Head of caudate nucleus (tissue), 42 donors: ENCODE measurements at places on chromosomes 13 and 19.

DNA sequence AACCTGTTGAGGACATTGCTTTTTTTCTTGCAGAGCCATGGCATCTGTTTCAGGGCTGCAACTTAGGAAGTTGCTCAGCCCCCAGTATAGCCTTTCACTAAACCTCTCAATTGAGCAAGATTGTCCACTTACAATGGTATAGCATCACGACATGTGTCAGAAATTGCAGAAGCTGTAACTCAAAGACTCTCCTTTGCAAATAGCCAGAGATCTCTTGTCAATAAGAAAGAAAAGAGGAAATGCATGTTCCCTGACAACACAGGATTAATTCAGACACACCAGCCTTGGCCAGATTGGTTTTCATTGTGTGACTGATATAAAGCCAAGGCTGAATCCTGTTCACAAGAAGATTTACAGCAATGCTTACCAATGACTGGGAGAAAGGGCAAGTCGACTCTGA is 38.7 kb upstream of the CYSLTR2 start:
- DNase-seq, result no peak

- DNase-seq, result no peak
Measured at GRCh38 chr19:44539236-44539826, 9.9 kb upstream of the CEACAM20 start.

DNA sequence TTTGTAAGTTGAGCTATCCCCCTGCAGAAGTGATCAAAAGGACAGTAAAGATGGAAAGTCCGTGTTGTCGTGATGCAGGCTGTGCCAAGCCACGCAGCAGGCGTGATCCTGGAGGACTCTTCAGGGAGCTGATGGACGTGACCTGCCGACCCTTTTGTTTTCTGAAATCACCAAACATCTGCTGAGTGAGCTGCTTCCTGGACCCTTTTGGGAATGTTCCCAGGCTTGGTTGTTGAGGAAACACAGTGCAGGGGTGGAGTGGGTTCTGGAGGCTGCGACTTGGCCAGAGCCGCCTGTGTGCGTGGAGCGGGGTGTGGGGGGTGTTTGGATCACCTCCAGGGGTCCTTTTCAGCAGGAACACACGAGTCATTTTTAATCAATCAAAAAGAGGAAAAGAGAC is 15.4 kb upstream of the CPAMD8 start:
- no peak for DNase-seq

DNA sequence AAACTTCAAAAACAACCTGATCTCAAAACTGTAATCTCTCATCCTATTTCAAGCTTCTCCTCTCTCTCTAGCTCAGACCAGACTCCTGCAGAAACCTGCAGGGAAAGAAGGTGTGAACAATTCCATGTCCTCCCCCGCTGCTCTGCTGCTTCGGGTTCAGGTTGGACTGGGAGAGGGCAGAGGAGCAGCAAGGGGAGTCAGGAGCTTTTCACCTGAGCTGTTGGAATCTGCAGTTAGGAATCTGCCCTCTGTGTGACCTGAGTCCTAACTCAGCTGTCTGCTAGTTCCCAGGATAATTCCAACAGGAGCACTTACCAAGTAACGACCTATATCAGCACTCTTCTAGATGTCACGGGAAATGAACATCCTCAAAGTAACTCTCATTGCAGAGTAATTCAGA is 118.3 kb downstream of the DNAJC15 start:
- no peak for DNase-seq

DNA sequence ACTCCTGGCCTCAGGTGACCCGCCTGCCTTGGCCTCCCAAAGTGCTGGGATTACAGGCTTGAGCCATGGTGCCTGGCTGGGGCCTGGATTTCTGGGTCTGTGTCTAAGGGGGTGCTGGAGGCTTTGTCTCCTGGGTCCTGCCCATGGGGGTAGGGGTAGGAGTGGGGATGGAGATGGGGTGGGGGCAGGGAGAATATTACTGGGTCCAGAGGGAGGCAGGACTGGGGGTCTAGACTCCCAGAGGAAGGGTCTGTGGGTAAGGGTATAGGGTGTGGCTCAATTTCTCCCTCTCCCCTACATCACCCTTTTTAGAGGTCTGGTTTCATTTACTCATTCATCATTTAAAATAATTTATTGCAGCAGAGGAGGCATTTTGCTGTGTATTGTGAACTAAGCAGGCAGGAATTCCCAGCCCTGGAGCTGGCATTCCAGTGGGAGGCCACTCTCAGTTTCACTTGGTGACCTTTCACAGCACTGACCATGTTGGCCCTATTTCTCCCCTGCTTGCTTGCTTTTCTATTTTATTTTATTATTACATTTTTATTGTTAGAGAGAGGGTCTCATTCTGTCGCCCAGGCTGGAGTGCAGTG is 810 bp upstream of the NFKBID start:
- no peak for DNase-seq

DNA sequence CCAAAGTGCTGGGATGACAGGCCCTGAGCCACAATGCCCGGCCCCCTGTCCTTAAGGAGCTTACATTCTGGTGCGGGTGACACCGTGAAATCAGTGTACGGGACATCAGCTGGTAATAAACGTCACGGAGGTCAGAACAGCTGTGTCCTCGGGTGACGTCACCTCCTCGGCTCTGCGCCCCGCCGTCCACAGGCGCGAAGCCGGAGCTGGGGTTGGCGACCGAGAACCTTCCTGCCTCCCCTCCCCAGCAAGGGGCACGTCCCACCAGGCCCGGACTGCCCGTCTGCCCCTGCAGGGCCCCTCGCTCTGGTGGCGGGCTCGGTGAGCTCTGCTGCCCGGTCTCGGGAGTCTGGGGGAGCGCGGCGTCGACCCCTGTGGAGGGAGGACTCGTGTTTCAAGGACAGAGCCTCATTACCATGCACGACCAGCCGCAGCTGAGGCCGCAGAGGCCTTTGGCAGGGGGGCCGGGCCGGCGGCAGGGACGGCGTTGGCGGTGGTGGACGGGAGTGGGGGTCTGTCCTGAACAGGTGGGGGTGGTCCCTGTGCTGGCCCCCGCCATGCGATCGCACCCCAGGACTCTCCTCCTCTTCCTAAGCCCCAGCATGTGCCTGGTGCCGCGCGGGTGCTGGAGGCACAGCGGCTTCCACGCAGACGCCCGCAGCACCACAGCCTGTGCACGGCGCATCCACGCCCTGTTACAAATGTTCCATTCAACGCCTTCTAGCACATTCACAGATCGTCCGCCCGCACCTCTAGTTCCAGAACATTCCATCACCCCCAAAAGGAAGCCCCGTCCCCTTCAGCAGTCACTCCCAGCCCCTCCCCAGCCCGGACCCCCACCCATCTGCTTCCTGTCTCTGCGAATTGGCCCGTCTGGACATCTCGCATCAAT is 5.4 kb downstream of the LINGO3 start:
- peak; percentile 73 for DNase-seq

- DNase-seq, result no peak
Measured at GRCh38 chr13:104086759-104087158, 1020.5 kb upstream of the SLC10A2 start.

DNA sequence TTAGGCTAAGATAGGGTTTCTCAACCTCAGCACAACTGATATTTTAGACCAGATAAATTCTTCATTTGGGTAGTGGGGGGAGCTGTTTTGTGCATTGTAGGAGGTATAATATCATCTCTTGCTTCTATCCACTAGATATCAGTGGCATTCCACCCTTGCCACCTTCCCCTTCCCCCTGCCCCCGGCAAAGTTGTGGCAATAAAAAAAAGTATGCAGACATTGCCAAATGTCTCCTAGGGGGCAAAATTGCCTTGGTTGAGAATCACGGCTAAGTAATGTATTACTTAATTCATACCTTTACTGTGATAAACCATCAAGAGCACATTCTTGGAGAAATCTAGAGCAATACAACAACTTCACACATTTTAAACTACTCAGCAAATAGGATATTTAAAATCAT is 51.4 kb downstream of the UBL3 start:
- no peak for DNase-seq

DNA sequence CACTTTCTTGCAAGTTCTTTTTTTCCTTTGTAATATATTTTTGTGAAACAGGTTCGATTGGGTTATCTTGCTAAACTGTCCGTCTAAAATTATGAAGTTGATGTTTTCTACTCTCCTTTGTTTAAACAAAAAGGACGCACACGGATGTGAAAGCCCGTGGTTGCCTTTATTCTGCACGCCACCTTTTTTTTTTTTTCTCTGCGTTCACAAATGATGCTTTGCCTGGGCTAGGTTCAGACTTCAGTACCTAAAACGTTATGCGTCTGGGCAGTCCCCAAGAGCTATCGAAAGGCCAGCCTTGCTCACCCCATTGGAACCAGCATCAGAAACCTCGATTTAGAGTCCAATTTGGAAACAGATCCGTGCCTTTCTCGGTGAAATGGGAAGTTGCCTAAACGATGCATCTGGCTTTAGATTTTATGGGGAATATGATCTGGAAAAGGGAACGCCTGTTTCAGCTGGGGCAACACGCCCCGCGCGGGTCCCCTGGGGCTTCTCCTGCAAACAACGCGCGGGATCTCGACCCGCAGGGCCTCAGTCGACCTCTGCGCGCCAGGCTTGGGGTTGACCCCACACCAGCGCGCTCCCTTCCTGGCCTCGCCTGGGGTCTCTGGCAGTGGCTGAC is 113.9 kb downstream of the KCNRG start:
- no peak for DNase-seq

GRCh38 chr19:18531485-18531884 is 9.6 kb upstream of the ELL start:
- no peak for DNase-seq

DNA sequence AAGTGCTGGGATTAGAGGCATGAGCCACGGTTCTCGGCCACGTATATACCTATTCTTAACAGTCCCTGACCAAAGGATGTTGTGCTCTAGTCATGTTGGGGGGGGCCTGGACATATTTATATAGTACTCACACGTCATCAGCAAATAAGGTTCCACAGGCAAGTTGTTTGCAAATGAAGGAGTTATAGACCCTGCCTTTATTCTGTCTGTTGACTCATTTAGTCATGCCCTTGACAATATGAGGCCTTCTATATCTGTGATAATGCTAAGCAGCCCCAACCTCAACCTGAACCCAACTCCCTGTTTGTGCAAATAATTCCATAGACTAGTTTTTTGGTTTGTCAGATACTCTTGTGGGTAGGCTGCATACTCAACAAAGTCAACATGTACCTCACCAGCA is 8.9 kb downstream of the ZNF586 start:
- no peak for DNase-seq

DNA sequence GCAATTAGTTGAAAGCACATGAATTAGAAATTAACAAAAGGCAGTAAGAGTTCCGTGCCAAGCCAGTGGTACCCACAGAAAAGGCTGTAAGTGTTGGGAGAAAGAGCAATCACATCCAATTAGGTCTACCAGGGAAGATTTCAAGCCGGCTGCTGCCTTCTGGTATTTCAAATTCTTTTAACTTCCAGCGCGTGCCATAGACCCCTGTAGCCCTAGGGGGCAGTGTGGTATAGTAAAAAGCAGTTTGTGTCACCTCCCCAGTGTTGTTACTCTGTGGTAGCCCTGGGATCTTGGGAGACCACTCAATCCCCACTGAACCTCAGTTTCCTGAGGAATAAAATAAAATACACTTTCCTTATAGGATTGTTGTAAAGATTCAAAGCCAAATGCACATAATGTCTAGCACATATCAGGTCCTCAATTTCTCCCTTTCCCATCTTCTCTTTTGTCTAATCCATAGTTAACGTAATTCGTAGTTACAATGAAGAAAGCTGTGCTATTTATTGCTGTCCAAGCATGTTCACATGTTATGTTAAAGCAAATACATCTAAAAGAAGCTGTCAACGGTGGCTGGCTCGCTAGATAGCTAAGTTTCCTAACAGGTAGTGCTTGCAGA is 230.2 kb downstream of the TDRD3 start:
- DNase-seq, result peak; percentile 21

- DNase-seq, result no peak
Measured at GRCh38 chr13:80379245-80379644, 38.3 kb upstream of the SPRY2 start.

DNA sequence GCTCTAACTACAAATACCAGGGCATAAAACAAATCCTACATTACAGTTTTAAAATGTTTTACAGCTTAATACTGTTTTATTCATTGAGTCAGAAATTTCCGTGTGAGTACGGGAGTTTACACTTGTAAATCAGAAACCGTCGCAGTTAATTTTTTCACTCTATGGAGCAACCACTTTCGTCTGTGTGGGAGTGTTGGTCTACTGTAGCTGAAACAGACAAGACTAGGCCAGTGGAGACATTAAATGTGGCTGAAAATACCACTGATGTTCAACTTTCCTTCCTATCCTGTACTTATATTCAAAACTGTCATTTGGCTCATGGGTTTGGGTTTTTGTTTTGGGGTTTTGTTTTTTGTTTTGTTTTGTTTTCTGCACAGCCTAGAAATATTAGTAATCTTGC is 268.7 kb downstream of the DCT start:
- no peak for DNase-seq

DNA sequence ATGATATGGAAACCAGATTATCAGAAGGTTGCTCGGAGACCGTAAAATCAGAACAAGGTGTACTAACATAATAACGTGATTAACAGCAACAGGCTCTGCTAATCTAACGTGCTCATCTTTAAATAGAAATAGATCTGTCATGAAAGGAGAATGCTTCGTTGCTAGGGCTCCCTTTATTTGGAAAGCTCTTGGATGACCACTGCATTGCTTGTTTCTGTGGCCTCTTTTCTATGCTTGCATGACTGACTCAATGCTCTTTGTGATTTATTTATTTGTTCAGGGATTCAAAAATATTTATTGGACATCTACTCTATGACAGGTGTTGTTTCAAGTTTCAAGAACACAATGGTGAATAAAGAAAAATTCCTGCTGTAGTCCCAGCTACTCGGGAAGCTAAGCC is 22.3 kb upstream of the ZDHHC20 start:
- no peak for DNase-seq

DNA sequence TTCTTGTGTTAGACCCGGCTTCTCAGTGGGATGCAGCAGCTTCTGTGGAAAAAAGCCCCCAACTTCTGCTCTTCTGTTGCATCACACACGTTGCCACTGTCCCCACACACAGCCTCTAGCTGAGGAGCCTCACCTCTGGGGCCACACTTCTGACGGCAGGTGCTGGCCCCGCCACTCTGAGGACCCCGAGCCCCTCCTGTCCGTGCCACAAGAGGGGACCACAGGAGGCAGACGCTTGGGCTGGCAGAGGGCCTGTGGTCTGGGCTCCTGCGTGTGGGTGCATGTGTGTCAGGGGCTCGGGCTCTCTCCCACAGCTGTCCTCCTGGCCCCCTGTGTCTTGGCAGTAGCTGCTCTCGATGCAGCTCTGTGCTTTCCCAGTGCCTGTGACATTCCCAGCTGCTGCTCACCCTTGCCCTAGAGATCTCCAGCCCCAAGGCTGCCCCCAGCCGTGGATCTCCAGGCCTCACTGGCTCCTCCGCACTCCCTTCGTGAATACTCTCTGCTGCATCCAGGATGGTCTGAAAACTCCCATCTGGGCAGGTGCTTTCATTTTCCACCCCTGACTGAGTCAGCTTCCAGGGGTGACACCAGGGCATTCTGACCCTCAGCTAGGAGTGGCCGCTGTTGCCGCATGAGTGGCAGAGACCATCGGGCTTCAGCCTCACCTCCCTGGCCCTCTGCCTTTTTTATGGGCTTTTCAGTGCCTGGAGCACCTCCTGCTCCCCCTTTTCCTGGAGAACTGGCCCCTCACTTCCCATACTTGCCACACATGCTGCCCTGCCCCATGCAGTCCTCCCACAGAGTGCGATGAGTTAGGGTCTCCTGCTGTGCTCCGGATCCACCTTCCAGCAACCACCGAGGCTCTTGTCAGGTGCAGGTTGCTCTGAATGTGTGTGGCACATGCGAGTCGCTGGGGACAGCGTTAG is 13.7 kb downstream of the MAU2 start:
- DNase-seq, result no peak
